Activated T-cell treated with anti-CD3 and anti-CD28 coated beads for 24 hours (primary cell): ENCODE measurements at places on chromosomes 4 and X.

DNA sequence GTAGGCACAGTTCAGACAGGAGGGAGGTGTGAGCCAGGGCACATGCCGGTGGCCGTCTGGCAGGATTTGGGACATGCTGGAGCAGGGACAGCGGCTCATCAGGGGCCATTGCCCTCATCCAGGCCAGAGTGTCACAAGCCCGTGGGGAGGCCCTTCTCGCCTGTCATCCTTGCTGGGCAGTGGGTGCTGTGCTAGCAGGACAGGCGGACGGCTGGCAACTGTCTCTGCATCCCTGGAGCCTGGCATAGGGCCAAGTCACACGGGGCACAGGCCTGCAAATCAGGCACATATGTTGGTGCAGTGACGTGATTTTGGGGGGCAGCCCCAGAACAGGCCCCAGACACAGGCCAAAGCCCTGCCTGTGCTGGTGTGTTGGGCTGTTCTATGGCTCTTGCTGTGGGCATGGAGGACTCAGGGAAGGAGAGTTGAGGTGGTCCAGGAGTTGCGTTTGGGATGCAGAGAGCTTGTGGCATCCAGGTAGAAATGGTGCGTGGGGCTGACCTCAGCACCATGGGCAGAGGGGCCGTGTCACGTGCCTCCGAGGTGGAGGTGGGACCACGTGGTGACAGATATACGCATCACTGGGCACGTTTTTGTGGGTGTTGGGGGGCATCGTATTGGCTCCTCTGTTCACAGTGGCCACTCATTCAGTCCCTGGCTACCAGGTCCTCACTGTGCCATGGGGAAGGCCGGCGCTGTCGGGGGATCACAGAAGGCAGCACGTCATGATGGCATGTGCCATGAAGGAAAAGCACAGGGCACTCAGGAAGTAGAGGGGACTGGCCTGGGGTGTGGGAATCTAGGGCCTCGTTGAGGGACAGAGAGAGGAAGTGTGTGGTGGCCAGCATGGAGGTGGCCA, 14.6 kb upstream of the MSANTD1 start:
- no peak for DNase-seq

GRCh38 chr4:14607578-14607977, 394.7 kb upstream of the CPEB2 start:
- DNase-seq = no peak

GRCh38 chr4:143251779-143252178, 67.1 kb downstream of the USP38 start:
- no peak for DNase-seq

DNA sequence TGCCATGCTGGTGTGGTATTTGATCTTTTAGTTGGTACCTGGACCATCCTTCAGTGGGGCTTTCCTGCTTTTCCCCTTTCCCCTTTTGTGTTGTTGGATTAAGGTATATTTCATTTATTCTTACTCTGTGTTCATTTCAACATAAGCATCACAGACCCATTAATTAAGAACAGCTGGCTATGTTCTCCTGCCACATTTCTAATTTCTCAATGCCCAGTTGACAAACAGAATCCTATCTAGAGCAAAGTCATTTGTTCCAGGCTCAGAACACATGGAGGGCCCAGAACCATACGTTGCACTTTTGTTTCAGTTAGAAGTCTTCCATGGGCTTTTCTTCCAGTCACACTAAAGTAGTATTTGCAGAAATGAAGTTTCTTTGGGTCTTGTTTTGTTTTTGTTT, 46.1 kb upstream of the EOLA2 start:
- no peak for DNase-seq

GRCh38 chr4:98352396-98352795, 91.2 kb downstream of the RAP1GDS1 start:
- DNase-seq = no peak

GRCh38 chrX:54483946-54484345, 12.1 kb downstream of the FGD1 start:
- no peak for DNase-seq

GRCh38 chr4:53174823-53175222, 191.0 kb downstream of the SCFD2 start:
- DNase-seq = no peak

DNA sequence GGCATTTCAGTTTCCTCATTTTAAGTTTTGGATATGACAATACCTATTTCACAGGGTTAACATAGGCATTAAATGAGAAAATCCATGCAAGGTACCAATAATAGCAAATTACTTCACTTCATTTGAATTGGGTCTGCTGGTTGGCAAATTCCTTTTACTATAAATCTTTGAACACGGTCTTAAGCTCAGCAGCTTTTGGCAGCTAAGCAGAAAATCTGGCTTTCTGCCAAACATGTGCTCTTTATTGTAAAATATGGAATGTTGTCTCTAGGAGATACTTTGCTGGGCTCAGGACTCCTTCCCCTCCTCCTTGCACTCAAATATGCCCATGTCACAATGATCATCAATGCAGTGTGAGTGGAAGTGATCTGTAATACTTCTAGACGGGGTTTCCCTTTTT, 16.8 kb upstream of the DMP1 start:
- no peak for DNase-seq

DNA sequence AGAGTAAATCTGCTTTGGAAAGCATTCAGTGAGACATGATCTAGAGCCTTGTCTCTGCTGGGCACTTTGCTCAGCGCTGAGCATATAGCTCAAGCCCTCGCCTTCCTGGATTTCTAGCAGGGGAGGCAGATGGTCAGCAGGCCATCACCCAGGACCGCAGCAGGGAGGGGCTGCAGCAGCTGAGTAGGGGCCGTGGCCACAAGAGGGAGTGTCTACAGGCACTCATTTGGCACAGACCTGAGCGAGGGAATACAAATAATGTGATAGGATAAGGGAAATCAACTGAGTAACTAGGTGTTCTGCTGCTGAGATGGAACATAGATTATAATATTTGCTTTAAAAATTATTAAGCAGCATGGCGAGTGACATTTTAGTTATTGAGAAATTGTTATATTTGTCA, 30.2 kb downstream of the OFD1 start:
- no peak for DNase-seq

GRCh38 chr4:169803413-169803812, 45.7 kb upstream of the HPF1 start:
- no peak for DNase-seq

GRCh38 chr4:94834501-94834900, 76.7 kb downstream of the BMPR1B start:
- DNase-seq = no peak

DNA sequence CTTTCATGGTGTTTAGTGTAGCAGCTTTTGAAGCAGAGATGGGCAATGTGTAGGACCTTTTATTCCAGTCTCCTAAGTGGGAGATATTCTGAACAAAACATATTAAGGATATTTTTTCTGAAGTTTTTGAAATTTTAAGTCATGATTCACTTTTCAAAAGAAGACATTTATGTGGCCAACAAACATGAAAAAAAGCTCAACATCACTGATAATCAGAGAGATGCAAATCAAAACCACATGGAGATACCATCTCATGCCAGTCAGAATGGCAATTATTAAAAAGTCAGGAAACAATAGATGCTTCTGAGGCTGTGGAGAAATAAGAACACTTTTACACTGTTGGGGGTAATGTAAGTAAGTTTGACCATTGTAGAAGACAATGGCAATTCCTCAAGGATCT, 76.0 kb downstream of the FAT4 start:
- DNase-seq = no peak

- no peak for DNase-seq
Observed at GRCh38 chr4:40357738-40358137, 22.6 kb downstream of the CHRNA9 start.

DNA sequence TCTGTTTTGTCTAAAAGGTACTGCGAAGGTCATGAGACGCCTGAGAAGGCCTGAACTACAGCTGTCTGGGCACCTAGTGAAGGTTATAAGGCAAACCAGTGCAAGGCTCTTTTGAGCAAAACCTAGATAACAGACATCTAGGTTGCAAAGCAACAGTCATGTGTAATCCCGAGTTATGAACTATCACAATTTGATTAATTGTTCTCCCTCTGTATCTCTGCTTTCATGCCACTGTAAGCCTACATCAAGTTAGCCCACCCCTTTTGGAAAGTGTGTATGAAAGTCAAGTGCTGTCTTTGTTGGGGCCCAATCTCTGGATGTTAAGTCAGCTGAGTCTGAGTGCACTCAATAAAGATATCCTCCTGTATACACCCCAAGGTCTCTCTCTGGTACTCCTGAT, 31.9 kb upstream of the UGT2B7 start:
- DNase-seq = no peak

DNA sequence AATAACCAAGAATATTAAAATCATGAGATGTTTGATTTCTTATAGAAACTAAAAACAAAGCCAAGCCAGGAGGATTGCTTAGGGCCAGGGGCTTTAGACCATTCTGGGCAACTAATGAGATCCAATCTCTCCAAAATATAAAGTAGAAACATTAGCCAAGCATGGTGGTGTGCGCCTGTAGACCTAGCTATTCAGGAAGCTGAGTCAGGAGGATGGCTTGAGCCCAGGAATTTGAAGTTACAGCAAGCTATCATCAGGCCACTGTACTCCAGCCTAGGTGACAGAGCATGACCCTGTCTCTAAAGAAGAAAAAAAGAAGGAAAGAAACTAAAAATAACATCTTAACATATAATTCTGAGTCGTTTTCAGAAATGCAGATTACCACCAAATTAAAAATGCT, 96.7 kb downstream of the NAF1 start:
- no peak for DNase-seq

GRCh38 chr4:124431653-124432192, 280.8 kb downstream of the ANKRD50 start:
- DNase-seq = no peak

- no peak for DNase-seq
Observed at GRCh38 chr4:124710911-124711310, 1.6 kb downstream of the ANKRD50 start.

GRCh38 chrX:56802921-56803849, 74.1 kb downstream of the NBDY start:
- DNase-seq = peak; percentile 12

DNA sequence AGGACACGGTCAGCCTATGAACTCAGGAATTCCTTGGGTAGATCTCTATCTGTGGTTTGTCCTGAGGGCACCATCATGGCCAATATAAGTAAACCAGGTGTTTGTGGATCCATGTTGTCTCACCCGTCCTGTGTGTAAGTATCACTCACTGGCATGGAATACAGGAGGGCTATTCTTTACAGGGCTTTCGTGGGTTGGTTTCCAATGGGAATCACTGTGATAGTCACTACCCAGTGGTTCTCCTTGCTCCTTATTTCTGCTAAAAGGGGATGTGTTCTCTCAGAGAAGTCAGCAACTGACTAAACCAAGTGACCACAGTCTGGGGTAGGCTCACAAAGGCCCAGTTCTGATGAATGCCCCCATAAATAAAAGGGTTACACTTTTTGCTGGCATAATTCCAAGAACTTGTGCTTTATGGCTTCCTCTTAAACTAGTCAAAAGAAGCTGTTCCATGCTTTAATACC, 236.7 kb upstream of the JADE1 start:
- no peak for DNase-seq

- DNase-seq = no peak
Observed at GRCh38 chr4:42347076-42347475, 50.2 kb upstream of the SHISA3 start.

DNA sequence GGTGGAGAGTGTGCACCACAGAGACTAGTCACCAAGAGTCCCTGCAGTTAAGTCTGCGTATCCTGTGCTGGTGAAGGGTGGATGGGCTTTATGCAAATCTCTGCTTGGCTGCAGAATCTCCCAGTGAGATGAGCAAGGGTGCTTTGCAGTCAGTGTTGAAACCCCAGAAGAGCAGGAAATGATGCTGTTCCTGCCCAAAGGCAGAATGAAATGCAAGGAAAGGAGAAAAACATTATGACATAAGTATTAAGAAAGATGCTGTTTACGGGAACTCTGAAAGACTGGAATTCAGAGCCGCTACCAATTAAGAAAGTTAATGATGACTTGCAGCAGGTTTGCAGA, 25.4 kb upstream of the ACSL1 start:
- DNase-seq = no peak
